ENCODE measurements at places on chromosomes 13 and 19.

DNA sequence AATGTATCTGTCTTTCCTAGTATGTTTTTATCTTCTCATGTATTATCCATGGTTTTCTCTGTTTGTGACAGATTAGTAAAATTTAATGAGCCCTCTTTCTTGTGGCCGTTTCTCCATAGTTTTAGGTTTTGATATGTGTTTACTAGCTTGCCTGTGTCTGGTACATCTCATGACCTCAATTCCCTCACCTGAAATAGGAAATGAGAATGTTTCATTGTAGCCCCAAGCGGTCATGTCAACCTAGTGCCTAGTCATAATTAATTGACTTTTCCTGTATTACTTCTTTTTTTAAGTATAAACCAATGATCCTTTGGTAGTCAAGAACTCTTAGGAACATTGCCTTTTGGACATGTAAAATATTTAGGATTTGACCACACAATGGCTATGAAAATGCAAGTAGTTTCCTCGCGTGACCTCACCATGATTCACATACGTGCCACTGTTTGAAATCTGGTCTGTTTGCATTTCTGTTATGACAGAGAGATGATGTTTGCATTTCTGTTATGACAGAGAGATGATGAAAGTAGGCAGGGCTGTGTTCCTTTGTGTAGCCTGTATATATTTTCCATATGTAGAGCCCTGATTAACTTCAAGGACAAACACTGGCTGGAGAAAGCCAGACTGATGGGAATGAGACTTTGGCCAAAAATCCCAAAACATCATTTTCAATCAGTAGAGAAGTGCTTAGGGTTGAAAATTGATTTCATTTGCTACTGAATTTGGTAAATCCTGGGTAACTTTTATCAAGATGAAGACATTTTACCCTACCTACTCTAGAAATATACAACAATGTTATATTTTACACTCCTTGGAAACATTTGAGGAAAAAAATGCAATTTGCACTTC, 104.8 kb downstream of the TNFRSF19 start:
- DNase-seq, result no peak

DNA sequence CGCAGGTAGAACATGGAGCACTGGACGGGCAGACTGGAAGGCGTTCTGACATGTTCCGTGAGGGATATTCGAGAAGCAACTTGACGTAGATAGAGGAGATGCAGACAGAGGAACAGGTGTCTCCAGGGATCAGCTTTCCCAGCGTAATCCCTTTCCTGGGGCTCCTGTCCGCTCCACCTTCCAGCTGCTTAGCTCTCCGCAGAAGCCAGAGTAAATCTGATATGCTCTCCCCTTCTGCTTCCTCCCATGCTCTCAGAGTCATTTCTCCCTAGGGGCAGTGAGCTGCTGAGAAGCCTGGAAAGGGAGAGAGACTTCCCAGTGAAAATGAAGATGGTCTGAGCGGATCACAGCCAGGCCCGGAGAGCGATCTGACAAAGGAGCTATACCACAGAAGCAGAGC, 23.0 kb upstream of the OLFM4 start:
- DNase-seq, result no peak

GRCh38 chr13:31860002-31860401, 120.7 kb downstream of the RXFP2 start:
- DNase-seq, result no peak

- DNase-seq, result peak; percentile 85
These were observed at the start of gene ZNF234 for GRCh38 chr19:44141191-44142058. TSS of gene ZNF234 (plus strand) at chr19:44141554. CDS start at chr19:44144633, 3,079 bp downstream.

GRCh38 chr13:41995946-41996345, 35.0 kb upstream of the VWA8 start:
- DNase-seq, result no peak

- no peak for DNase-seq
These were observed 2.9 kb upstream of the PCDH8 start for GRCh38 chr13:52851137-52851962.

GRCh38 chr19:6125571-6125989, 9.9 kb upstream of the ACSBG2 start:
- DNase-seq, result no peak

DNA sequence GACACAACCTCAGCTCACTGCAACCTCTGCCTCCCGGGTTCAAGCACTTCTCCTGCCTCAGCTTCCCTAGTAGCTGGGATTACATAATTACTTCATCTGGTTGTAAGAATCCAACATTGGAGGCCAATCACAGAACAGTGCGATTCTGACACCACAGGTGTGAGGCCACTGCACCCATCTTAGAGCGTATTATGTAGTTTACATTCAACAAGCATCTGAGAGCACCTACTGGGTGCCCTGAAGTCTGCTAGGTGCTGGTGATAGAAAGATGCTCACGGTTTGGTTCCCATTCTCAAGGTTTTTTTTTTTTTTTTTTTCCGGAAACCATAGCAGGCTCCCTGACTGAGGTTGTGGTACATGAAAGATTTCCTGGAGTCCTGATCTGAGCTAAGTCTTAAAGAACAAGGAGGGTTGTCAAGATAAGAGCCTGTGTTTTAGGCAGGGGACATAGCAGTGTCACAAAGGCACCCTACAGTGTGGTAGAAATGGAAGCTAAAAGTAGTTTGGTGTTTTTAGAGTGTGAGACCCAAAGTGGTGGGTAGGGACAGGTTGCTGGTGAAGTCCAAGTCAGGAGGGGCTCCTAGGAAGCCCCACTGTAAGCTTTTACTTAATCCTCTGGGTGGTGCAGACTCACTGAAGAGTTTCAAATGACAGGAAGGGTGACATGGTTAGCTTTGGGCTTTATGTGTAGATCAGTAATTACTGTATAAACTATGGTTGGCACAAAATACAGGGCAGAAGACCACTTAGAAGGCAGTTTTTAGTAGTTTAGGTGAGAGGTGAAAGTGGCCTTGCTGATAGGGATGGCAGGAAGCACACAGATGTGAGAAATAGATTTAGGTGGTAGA, 15.2 kb downstream of the SAE1 start:
- DNase-seq, result no peak

DNA sequence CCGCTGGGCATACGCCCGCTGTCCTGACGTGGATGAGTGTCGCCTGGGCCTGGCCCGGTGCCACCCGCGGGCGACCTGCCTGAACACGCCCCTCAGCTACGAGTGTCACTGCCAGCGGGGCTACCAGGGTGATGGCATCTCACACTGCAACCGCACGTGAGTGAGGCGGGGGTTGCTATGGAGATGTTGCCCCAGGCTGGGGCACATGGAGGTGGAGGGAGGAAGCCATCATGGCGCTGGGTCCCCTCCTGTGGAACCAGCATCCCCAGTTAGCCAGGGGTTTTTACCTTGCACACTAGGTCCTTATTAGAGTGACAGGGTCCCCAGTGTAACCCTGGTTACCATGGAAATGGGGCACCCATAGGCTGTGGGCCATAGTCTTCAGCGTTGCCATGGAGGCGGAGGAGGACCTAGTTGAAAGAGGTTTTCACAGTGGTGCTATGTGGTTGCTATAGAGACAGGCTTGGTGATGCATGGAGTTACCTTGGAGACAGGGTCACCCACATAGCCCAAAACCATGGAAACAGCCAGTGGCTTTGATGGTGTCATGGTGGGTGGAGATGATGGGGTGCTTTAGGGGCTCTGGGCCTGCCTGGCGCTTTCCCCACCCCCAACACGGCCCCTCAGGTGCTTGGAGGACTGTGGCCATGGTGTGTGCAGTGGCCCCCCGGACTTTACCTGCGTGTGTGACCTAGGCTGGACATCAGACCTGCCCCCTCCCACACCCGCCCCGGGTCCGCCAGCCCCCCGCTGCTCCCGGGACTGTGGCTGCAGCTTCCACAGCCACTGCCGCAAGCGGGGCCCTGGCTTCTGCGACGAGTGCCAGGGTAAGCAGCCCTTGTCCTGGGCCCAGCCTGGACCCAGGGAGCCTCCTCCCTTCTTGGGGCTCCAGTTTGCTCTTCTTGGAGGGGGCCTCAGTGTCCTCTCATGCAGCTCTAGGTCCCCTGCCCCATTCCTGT, 27.1 kb downstream of the MEGF8 start:
- DNase-seq, result peak; percentile 40

DNA sequence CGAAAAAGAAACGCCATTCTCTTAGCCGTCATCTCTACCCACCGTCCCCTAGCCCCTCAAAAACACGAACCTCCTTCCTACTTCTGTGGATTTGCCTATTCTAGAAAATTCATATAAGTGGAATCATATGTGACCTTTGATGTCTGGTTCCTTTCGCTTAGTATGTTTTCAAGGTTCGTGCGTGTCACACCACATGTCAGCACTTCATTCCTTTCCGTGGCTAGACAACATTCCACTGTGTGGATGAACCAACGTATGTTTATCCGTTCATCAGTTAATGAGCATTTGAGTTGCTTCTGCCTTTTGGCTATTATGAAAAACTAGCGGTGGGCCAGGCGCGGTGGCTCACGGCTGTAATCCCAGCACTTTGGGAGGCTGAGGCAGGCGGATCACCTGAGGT, 14.0 kb upstream of the PPP1R12C start:
- no peak for DNase-seq

DNA sequence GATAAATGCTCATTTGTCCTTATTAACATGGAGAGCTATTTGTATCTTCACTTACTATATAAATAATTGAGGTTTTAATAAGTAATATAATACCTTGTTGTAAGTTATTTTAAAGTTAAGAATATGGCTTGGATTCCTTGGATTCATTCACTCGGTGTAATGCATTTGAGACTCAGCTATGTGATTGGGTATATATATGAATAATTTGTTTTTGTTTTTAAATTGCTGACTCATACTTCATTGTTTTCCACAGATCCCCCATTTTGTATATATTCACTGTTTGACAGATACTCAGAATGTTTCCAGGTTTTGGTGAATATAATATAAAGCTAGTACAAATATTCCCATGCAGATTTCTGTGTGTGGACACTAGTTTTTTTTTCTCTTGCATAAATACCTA, 6.8 kb upstream of the CEACAM18 start:
- no peak for DNase-seq

- DNase-seq, result no peak
These were observed 1960.8 kb downstream of the OLFM4 start for GRCh38 chr13:54989418-54989817.

GRCh38 chr13:82739881-82740280, 1142.4 kb downstream of the SLITRK1 start:
- DNase-seq, result no peak

GRCh38 chr19:29539131-29539530, 13.3 kb downstream of the VSTM2B start:
- no peak for DNase-seq

- DNase-seq, result no peak
These were observed 64.0 kb downstream of the ANKRD10 start for GRCh38 chr13:110850840-110851239.

DNA sequence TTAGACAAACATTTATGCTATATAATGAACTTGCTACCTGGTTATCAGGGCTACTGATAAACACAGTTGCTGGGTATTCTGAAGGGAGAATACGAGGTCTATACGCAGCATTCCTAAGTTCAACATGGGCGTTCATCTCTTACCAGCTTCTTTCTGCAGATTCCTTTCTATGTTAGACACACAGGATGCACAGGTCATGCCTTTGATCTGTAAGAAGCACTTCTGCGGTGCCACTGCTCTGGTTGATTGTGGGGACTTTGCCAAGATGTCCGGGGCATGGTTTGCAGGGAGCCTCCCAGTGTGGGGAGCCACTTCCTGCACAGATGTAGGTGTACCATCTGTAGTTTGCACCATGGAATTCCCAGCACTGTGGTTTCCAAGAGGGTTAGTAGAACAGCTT, 40.9 kb downstream of the ATP7B start:
- DNase-seq, result no peak

GRCh38 chr19:14407605-14408484, 11.3 kb downstream of the DDX39A start:
- no peak for DNase-seq

GRCh38 chr13:41137951-41138350, 5.3 kb upstream of the KBTBD6 start:
- DNase-seq, result no peak

DNA sequence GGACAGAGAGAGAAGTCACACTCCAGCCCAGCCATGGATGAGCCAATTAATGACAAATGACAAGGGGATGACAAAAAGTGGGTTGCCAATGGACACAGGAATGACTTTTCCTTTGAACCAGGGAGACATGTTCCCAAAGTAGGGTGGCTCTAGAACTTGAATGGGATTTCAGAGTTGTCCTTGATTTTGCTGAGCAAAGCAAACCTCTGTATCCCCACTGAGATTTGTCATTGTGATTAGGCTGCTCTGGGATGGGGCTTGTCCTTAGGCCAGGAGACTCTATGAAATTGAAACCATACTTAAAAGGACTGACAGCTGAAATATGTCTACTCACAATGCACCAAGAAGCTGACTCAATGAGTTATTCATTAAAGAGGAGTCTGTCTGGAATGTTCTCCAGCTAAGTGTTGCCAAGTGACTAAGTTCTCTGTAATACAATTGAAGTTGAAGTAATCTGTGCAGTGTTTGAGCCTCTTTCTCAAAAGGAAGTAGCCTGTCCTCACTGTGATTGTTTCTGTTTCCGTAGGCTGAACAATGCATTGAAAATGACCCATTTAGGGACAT, 69.0 kb upstream of the PCDH9 start:
- no peak for DNase-seq

DNA sequence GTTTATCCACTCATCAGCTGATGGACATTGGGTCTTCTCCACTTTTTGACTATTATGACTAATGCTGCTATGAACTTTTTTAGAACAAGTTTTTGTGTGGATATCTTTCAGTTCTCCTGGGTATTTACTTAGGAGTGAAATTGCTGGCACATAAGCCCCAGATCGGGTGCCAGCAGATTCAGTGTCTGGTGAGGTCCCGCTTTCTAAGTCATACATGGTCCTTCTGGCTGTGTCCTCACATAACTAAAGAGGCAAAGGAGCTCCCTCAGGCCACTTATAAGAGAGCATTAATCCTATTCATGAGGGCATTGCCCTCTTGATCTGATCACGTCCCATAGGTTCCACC, 600 bp upstream of the ZNF226 start:
- no peak for DNase-seq

DNA sequence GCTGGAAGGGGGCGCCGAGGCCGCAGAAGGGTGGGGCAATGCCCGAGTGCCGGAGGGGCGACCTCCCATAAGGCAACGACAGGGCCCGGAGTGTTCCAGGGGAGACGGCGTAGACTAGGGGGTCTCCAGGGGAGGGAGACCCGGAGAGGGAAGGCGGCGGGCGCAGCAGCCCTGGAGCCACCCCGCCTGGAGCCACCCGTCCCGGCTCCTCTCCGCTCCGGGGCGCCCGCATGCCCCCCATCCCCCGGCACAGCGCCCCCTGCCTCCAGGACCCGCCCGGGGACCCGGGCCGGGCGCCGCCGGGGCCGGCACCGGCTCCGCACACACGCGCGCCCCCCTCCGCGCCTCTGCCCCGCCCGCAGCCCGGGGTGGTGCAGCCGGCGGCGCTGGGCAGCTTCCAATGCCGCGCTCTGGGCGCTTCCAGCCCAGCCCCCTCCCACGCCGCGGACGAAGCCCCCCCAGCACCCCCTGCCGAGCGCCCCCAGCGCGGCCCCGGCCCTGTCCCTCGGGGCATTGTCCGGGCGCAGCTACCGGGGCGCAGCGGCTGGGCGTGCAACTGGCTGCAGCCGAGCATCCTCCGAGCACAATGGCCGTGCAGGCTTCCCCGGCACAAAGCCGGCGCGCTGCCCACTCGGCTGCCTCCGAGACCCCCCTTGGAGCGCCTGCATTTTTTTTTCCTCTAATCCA, 519 bp downstream of the PTPRS start:
- peak; percentile 41 for DNase-seq

- DNase-seq, result no peak
These were observed 260.8 kb downstream of the DNAJC15 start for GRCh38 chr13:43284162-43284561.
